Kidney epithelial cell (primary cell): ENCODE measurements at places on chromosomes 7 and 10. TPM values are rescaled to one million over a fixed set of nuclear protein-coding genes. Genes with fewer than 3 reads are reported as not detected.

IGF2BP3 gene
- total RNA-seq, result 44.0 TPM in 2 replicates

GPR85 gene
- 0.42 TPM in 1 of 2 replicates, not detected in the other for total RNA-seq

ADIRF gene
- total RNA-seq, result 0.41 TPM in 1 of 2 replicates, not detected in the other

ABCF2 gene
- total RNA-seq, result 75.4 and 78.9 TPM in 2 replicates

- DNase-seq, result no peak
Observed at GRCh38 chr7:158774952-158775351, 54.4 kb downstream of the ESYT2 start.

DNA sequence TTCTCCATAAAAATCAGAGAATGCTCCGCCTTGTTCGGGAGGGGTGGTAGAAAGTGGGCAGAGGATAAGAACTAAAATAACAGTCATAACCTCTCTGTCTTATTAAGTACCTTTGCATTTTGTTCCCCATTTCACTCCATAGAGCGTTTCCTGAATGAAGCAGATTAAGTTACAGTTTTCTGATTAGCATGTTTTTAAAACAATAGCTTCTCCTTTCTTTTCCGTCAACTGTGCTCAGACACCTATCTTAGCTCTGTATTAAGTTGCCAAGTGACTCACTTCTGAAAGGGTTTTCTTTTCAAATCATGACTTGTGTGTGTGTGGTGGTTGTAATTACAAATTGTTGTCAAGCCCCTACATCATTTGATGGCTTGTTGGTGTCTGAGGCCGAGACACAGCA, 1.4 kb downstream of the HABP2 start:
- DNase-seq, result no peak

DNA sequence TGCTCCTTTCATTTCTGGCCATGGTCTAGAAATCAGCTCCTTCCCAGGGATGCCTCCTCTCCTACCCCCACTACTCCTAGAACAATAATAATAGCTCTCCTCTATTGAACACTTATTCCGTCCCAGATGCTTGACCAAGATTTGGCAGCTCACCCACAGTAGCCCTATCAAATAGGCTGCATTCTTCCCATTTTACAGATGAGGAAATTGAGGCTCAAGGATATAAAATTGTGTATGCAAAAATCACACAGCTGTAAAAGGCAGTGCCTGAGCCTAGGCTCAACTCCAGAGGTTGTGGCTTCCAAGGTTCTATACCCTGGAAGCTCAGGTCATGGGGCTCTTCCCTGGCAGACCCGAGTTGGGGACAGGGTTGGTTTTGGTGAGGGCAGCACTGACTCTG, 82.3 kb downstream of the C10orf105 start:
- no peak for DNase-seq

DNA sequence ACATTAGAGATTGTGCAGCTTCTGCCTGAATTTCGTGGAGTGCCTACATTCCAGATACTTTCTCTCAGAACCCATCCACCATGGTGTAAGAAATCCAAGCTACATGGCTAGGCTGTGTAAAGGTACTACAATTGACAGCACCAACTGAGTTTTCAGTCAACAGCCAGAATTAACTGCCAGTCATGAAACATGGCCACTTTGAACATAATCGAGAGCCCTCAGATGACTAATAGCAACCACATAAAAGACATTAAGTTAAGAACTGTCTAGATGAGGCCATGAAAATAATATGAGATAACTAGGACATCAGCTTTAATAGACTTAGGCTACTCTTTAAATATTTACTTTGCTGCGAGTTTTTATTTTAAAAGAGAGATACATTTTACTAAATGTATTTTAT, 1106.8 kb upstream of the LRRTM3 start:
- DNase-seq, result no peak

DNA sequence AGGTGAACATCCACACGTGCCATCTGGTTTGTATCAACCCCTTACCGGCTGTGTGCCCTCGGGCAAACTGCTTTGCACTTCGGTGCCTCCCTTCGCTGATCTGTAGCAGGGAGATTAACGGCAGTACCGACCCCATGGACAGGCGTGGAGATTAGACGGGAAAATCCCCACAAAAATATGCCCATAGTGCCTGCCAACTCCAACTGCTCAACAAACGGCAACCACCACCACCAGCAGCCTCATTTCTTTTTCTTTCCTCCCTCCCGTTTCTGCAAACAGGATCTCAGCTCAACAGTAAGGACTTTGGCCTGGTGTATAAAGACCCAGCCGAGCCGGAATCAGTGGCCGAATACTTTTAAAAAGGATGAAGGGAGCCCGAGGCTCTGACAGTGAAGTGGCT, 31.0 kb downstream of the CHST15 start:
- DNase-seq, result no peak
